Astrocyte of the cerebellum (primary cell): ENCODE measurements at places on chromosomes 12 and 14.

DNA sequence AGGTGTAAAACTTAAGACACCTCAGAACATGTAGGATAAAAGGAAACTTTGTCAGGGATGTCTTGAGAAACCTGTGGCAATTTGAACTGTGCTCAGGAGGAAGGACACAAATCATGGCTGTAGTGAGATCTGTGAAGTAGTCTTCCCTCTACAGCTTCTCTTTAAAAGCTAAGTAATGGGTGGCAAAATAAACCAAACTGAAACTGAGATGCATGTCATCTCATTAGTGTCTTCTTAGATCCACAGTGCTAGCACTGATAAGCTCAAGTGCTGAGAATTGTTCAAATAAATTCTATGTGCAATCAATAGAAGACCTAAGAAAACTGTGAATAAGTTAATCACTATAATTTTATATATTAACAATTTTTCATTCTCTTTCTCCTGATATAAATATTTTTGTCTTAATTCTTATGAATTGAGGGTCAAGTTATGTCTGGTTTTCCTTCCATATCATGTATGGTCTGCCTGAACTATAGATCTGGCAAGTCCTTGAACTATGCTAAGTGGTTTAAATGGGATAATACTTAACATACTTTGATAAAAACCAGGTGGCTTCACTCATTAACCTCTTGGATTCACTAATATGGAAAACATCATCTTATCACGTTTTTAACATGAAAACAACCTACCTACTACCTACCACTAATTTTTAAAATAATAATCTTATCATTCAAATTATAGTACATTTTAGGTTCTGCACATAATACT is 27.2 kb downstream of the SYT1 start:
- no peak for DNase-seq

GRCh38 chr14:89440986-89441909 is 24.2 kb upstream of the FOXN3 start:
- no peak for DNase-seq

DNA sequence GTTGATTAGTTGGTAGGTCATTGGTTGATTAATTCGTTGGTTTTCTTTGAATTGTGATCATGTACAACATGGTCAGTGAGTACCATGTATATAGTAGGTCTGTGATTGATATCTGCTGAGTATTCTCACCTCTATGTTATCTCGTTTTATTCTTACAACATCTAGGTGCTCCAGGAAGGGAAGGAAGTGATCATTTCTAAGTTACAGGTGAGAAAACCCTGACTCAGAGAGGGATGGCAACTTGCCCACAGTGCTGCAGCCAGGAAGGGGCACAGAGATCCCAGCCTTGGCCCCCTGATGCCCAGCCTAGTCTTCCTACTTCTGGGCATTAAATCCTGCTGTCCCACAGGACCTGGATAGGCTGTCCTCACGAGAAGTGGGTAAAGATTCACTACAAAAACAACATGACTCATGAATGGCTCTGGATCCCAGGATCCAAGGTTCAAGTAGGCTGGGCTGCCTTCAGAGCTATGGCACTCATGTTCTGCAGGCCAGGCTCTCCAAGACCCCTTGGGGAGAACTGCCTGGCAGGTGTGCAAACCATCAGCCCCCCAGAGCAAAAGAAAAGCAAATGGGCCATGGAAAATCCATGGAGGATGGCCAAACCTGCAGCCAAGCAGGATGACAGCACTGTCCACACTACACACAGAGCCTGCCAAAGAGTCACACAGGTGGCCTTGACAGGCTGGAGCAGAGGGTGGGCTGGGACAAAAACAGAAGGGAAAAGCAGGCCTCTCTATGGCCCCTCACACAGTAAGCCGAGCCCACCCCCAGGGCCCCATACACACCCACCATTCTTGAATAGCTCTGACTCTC is 146.2 kb downstream of the BCL11B start:
- DNase-seq = no peak

DNA sequence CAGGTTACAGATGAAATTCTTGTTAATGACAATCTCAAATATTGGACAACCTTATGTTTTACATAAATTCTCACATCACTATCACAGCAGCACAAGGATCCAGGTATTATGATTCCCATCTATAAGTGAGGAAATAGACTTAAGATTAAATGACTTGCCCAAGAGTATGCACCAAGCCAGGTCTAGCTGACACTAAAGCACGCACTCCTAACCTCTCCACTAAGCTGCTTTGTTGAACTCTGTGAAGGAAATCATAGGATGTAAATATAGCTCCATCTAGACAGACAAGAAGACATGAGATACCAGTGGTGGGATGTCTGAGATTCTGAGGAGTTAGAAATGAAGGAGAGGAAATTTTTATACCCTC is 87.9 kb downstream of the PHLDA1 start:
- no peak for DNase-seq

GRCh38 chr12:58502841-58503240 is 417.5 kb downstream of the LRIG3 start:
- no peak for DNase-seq

- DNase-seq = no peak
Observed at GRCh38 chr12:30533558-30534265, 162.0 kb downstream of the IPO8 start.

DNA sequence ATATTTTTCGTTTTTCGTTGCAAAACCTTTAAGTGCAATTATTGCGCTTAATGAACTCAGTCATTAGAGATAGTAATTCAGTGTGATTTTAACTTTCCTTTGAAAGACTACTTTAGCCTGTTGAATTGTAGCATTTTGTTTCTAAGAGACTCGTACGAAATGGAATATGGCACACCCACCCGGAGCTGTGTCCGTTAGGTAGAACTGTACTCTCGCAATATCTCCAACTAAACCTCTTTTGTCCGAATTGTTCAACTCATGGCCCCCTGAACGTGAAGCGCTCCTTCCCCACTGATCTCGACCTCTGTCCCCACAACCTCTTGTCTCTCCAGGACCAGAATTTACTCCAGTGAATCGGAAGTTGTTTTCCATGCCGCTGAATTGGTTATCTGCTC is 800 bp downstream of the PCNX4 start:
- DNase-seq = no peak

GRCh38 chr14:76759589-76759988 is 1.7 kb upstream of the VASH1 start:
- no peak for DNase-seq

GRCh38 chr12:2688381-2688931 is 106.3 kb upstream of the FKBP4 start:
- no peak for DNase-seq

DNA sequence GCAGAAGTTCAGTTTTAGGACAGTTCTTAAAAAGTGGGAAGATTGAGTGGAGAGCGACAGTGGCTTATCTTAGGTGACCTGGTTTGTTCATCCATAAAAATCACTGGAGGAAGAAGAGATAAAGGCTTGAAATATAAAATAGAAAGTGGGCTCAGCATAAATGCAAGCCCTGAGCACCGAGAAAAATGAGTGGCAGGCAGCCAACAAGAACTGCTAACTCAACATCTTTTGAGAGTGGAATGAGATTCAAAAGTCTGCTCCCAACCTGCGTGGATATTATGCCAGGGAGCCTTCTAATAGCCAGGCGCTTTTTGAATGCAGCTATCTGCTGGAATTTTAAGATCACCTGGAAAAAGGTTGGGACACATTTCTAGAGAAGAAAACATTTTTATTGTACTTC is 666.5 kb downstream of the FLRT2 start:
- no peak for DNase-seq

GRCh38 chr14:93240678-93241000 is 33.6 kb downstream of the UBR7 start:
- DNase-seq = no peak

- DNase-seq = no peak
Observed at GRCh38 chr12:92603741-92604432, 98.9 kb upstream of the PLEKHG7 start.

GRCh38 chr14:103427485-103428443 is 42.5 kb downstream of the MARK3 start:
- peak; percentile 96 for DNase-seq
